CD4-positive, alpha-beta memory T cell (primary cell): ENCODE measurements at places on chromosomes 2 and 18. TPM values are rescaled to one million over a fixed set of nuclear protein-coding genes. Genes with fewer than 3 reads are reported as not detected.

CARF gene
- polyA plus RNA-seq, result 1.9 TPM

FHL2 gene
- not detected for polyA plus RNA-seq

GRCh38 chr2:38323623-38324022 lies 53.5 kb downstream of the ATL2 start:
- H3K4me3 ChIP-seq, result no peak overlapping the region
- no peaks in the 10 kb centered on the region for H3K4me1 ChIP-seq
- no peaks in the 10 kb centered on the region for H3K27me3 ChIP-seq
- H3K27ac ChIP-seq, result no peak overlapping the region
- no peak for DNase-seq
- no peaks in the 10 kb centered on the region for H3K36me3 ChIP-seq

DNA sequence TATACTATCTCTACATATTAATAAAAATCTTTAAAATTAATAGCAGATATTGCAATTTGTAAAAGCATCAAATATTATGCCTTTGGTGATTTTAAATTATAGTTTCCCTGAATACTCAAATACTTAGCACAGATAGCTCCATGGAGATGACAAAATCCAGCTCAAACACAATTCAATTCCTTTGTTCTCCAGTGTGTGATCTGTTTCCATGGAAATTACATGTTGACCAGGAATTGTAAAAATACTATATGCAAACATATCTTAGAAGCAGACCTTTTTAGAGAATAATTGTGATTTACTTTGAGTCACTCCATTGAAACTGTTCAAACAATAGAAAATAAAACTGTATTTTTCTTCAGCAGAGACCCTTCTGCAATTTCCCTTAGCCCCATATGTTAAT lies 68.3 kb downstream of the FAM161A start:
- DNase-seq, result no peak
- H3K4me3 ChIP-seq, result no peak overlapping the region
- no peaks in the 10 kb centered on the region for H3K4me1 ChIP-seq

- H3K27me3 ChIP-seq, result no peaks in the 10 kb centered on the region
- H3K36me3 ChIP-seq, result peaks cover 13% of the 10 kb centered on the region
- no peaks in the 10 kb centered on the region for H3K4me1 ChIP-seq
- no peak overlapping the region for H3K4me3 ChIP-seq
- no peak for DNase-seq
Measured at GRCh38 chr18:57027190-57027708, 119.6 kb upstream of the BOD1L2 start.
